ENCODE measurements at places on chromosomes 7 and 10. TPM values are rescaled to one million over a fixed set of nuclear protein-coding genes. Genes with fewer than 3 reads are reported as not detected.

DNA sequence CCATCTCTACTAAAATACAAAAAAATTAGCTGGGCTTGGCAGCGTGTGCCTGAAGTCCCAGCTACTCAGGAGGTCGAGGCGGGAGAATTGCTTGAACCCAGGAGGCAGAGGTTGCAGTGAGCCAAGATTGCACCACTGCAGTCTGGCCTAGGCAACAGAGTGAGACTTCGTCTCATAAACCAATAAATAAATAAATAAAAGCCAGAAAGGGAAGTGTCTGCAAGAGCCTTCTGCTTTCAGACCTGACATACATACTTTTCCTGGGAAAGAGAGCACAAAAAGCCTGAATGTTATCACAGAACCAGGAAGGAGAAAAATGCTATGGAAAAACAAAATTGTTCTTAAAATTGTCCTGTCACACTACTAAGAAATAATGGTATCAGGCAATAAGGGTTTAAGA, 4.1 kb upstream of the KIF5B start:
- DNase-seq = no peak

DNA sequence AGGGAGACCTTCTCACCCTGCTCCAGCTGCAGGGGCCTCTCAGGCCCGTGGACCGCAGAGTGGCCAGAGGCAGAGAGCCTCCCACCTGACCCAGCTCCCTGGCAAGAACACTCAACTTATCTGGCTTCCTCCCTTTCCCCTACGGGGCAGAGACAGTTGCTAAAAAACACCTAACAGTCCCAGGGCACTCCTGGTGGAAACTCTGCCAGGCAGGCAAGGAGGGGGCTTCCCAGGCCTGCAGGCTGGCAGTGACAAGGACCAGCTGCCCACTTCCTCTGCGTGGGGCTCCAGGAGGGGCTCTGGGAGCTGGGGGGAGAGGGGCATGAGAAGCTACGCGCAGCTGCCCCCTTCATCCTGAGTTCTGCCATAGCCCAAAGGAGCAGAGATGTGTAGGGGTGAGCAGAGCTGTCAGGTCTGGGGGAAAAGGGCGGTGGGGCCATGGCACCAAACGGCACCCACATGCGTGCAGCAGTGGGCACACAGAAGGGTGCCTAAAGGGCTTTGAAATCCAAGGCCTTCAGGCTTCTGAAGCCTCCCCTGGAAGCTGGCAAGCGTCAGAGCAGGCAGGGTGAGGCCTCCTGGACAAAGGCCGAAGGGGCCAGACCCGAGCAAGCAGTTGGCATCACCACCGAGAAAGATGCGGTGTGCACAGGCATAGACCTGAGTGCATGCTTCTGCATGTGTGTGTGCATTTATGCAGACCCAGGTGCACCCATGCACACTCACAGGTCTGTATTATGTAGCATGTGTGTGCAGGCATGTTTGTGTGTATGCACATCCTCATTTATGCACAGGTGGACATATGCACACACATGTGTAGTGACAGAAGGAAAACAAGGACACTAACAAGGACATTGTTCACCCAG, 14.4 kb downstream of the SPOCK2 start:
- no peak for DNase-seq

- DNase-seq = no peak
Measured at GRCh38 chr10:126433351-126433750, 45.1 kb upstream of the ADAM12 start.

GRCh38 chr10:10786109-10787090, 231.3 kb upstream of the CELF2 start:
- DNase-seq = no peak

- DNase-seq = no peak
Measured at GRCh38 chr10:93475871-93476270, 6.3 kb downstream of the MYOF start.

GRCh38 chr10:129272176-129272575, 194.9 kb upstream of the MGMT start:
- no peak for DNase-seq

DNA sequence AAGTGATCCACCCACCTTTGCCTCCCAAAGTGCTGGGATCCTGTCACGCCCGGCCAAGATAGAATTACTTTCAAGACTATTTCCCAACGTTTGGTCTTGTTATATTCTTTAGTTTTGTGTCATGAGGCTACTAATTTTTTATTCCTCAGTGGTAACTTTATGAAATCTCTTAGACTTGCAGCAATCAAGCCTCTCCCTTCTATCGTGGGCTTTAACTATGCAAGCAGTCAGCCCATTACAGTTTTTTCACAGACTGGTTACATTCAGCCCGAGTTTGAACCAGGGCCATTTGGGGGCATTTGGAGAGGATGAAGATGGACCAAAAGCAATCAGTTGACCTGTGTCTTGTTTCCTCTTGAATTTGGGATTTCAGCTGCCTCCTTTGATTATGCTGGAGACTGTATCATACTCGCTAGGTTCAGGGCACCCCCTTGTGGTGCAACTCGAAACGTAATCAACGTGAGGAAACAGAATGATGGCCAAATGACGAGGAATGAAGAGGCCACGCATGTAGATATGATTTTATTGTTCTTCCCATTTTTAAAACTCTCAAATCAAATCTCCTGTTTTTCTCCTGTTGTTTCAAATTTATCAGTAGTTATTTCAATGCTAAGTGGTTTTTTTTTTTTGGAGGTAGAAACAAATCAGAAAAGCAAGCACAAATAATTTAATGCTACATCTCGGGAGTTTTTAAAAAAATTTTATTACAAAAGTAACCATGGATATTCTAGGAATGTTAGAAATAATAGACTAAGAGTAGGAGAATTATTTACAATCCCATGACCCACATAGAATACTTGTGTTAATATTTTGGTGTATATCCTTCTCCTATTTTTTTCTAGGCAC, 151.6 kb downstream of the KIAA1217 start:
- peak; percentile 72 for DNase-seq

DNA sequence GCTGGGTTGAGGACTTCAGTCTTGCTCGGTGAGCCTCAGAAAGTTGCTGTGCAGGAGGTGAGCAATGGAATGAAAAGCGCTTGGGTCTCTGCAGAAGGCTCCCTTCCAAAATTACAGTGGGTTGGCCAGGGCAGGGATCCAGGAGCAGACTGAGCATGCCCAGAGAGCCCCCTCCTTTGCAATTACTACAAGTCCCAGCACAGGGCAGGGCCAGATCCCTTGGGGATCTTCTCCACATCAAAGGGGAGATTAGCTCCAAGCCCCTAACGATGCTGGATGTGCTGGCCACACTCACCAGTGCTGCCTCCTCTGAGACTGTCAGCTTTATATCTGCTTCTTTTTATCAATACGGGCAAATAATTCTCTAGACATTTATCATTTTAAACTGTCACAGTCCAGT, 337.5 kb downstream of the RPS24 start:
- no peak for DNase-seq

GRCh38 chr10:32308027-32308603, 38.8 kb downstream of the EPC1 start:
- DNase-seq = no peak

GRCh38 chr10:34058845-34059614, 724.6 kb upstream of the NRP1 start:
- no peak for DNase-seq

NUTM2B gene
- polyA plus RNA-seq = 2.8 TPM

CPA2 gene
- 0.34 TPM for polyA plus RNA-seq

HDAC9 gene
- 11.1 TPM for polyA plus RNA-seq
